DMS79 (cell line): ENCODE measurements at places on chromosomes 1 and 21.

DNA sequence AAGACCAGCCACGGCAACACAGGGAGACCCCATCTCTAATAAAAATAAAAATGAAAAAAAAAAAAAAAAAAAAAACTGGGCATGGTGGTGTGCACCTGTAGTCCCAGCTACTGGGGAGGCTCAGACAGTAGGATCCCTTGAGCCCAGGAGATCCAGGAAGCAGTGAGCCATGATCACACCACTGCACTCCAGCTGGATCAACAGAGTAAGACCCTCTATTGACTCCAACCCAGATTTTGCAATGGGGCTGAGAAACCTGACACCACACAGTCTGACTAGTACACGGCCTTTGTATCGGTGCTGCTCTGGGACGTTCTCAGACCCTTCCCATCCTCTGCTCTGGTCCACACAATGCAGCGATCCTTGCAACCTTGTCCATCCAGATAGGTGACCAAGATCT, 31.8 kb downstream of the SPATA21 start:
- no peak for DNase-seq

GRCh38 chr1:98399218-98399617, 262.3 kb upstream of the SNX7 start:
- no peak for DNase-seq

GRCh38 chr1:60133848-60134247, 60.3 kb upstream of the C1orf87 start:
- DNase-seq, result peak; percentile 48

DNA sequence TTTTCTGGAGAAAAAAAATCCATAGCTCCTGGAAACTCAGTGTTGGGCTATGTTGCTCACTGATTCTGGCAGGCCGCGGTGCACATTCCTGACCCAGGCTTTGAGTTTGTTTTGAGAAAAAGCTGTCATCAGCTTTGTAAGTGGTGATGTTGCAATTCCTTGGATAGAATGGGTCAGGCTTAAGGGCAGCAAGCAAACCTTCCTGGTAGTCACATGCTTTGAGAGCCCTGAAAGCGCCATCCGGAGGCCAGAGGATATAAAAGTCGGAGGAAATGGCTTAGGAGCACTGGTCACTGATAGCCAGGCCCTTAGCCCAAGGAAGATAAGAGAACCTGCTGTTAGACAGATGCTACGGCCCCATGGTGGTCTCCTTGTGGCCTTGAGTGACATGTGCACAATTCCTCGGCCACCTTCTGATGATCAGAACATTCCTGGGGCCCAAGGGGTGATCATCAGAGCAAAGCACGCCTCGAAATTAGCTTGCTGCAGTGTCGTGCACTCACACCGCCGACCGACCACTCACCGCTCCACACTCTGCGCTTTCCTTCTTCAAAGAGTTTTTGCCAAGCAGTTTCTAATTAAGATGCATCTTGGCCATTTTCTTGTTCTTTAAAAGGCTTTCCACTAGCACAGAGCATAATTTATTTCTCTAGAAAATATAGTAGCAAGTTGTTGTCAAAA, 78.6 kb downstream of the MAN1C1 start:
- no peak for DNase-seq

DNA sequence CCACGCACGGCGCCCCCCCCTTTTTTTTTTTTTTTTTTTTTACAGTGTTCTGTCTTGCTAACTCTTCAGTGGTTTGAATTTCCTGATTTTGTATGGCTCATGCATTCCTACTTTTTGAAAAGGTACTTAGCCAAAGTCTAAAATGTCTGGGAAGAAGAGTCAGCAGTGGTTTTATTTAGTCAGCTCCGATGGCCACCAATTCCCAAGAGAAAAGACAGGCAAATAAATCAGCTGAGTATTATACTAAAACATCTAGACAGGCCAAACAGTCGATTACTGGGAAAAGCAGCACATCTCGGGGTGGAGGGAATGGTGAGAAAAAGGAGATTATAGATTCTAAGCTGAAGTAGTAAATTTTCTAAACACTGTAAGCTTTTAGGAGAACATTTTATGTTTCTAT, 192.5 kb upstream of the ZRANB2 start:
- no peak for DNase-seq

DNA sequence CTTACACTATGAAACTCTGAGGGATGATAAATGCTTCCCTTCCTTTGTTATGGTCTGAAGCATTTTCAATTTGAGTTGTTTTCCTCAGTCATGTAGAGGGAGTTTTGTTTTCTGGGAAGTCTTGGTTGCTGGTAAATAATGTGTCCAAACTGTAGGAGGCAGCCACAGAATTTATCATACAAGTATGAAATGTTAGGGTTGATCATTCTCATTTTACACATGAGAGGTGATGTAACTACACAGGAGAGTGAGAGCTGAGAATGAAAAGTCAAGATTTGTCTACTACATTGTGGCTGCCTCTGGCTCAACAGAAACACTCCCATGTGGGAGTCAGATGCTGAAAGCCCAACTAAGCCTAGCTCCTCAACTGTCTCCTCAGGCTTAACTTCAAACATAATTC, 182.5 kb upstream of the SGIP1 start:
- DNase-seq, result no peak

DNA sequence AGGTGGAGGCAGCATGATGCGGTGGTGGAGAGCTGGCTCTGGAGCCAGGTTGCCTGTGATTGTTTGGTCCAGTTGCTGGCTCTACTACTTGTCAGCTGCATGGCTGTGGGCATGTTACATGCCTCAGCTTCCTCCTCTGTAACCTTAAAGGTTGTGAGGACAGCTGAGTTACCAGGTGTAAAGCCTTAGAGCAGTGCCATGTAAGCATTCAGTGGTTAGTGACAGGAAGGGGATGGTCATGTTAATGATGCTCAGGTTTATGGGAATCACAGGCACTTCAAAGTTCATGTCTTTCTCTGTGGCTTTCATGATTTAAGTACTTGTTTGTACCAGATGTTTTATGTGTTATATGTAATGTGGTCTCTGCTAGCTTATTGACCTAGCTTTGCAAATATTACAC, 32.6 kb downstream of the PTGFRN start:
- no peak for DNase-seq

DNA sequence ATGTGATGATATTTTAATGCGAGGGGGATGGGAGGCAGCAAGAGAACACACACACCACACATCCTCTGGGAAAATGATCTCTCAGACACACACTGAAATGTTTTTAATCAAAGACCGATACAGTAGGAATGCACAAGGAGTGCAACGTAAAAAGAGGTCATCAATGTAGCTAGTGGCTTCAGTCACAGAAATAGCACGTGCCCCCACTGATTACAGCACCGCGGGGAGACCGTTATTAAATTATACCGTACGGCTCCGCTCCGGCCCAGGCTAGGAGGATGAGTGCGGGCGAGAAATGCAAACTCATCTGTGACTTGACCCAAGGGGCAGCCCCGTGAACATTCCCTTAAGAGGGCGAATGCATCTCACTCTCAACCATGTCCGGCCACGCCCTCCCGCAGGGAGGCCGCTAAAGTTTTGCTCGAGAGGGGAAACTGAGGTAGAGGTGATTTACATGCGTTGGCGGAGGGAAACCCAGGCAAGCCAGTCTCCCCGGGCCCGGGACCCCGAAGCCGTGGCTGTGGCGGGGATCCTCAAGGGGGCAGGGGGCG, 552 bp downstream of the UBR4 start:
- DNase-seq, result no peak

- DNase-seq, result no peak
Measured at GRCh38 chr1:11132563-11133293, 33.1 kb upstream of the EXOSC10 start.

DNA sequence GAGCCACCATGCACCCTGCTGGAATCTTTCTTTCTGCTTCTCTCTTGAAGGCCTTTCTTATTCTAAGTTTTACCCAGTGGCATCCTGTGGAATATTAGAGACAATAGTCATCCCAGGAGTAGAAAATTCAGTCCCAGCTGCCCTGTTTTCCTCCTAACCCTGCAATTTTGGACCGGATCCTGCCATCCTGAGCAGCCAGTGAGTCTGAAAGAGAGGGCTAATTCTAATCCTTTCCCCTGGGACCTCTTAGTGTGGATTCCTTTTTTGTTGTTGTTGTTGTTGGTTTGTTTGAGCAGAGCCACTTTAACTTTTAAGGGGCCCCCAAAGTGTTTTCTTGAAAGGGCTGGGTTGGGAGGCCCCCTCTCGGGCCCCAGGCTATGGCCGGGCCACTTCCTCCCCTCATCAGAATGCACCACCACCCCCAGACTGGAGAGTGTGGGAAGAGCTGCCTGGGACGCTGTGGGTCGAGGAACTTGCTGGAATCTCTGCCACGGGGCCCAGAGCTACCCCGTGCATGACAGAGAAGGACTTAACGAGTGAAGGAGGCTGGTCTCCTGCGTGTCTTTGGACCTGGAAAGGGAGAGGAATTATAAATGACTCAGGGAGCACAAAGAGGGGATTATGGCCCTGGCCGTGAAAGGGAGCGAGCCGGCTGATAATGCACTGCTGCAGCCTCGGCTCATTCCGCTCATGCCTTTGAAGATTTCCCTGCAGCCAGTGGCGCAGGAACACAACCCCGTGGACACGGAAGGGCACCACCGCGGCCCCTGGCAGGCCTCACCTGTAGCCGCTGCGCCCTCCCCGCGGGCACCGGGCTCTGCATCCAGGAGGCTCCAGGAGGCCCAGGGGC, 81.0 kb upstream of the AKT3 start:
- no peak for DNase-seq

GRCh38 chr1:170634293-170634692, 29.6 kb upstream of the PRRX1 start:
- no peak for DNase-seq

DNA sequence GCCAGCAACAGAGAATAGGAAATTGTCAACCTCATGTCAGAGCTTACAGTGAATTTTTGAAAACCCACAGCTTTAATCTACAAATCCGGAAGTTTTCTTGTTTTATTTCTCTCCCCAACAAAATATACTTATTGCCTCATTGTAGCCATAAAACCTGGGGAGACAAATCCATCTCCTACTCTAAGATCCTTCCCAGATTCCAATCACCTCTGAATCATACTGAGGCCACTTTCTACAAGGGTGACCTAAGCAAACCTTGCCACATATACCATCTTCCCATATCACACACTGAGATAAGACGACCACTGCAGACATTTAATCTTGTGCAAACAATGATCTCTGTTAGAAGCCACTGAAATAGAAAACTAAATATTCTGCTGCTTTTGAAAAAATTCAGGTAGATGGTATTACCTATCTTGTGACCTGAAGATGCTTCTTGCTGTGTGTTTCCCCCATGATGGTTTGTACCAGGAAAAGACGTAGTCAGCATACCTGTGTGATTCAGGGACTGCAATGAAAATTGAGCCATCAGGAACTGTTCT, 171.5 kb upstream of the DUSP10 start:
- no peak for DNase-seq

DNA sequence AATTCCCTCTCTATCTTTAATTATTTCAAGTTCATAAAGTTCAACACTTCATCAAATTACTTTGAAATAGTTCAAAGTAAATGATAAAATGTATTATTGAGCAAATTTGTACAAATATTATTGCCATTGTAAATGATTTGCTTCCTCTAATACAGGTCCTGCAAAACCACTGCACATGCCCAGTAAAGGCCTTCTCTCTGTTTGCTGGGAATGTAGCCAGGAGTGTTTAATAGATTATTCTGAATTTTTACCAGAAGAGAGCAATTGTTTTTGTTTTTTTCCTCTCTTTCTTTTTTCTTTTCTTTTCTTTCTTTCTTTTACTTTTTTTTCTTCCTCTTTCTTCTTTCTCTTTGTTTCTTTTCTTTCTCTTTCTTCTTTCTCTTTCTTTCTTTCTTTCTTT, 486.3 kb downstream of the PTBP2 start:
- DNase-seq, result no peak

- DNase-seq, result peak; percentile 76
Measured at GRCh38 chr1:156697481-156697880, 7.9 kb downstream of the CRABP2 start.

GRCh38 chr1:230548357-230548756, 93.9 kb upstream of the COG2 start:
- peak; percentile 71 for DNase-seq

- no peak for DNase-seq
Measured at GRCh38 chr1:5571438-5571837, 420.8 kb downstream of the NPHP4 start.

GRCh38 chr1:235098547-235098946, 30.1 kb downstream of the TOMM20 start:
- no peak for DNase-seq

DNA sequence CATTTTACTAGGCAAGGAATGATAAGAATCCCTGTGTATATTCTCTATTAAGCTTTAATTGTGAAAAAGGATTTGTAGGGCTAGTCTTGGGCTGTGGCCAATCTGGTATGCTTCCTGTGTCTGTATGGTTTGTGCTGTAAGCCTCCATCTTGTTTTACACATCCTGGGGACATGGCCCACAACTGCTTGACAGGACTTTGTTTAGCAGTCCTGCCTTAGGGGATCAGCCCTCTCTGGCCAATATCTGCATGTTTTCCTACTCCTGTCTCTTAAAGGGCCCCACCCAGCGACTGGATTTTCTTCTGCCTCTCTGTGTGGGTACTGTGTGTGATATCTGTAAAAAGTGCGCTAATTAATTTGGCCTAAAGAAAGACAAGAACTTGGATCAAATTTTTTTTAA, 813.2 kb downstream of the PLA2G4A start:
- DNase-seq, result no peak

DNA sequence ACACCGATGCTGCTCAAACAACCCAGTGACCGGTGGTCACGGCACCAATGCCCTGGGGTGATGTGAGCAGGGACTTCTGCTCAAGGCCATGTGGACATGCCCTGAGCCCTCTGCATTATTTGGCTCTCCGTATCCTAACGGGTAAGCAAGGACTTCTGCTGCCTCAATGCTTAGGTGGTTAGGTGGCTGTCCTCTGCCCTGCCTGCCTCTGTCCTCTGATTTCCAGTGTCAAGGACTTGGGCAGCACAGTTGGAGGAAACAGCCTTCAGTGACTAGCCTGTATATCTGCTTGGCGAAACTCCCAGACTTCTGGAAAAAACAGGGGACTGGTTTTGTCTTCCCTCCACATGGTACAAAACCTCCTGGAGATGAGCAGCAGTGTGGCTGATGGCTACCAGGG, 34.5 kb downstream of the DNAJC11 start:
- no peak for DNase-seq

DNA sequence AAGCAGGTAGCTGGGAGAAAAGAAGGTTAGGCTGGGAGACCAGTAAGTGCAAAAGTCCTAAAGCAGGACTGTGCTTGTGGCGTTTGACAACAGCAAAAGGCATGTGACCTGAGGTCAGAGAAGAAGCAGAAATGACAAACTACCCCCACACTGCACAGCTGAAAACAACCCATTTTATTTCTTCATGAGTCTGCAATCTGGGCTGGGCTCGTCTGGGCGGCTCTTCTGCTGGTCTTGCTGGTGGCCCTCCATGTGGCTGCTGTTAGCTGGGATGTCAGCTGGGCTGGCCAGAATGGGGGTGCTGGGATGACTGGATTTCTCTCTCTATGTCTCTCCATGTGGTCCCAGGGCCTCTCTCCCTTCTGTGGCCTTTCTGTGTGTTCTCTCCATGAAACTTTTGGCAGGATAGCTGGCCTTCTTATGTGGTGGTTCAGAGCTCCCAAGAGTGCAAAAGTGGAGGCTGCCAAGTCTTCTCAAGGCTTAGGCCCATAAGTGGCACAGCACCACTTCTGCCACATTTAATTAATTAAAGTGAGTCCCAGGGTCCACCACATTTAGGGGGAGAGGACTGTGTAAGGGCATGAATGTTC, 128.6 kb downstream of the RIPK4 start:
- peak; percentile 87 for DNase-seq
